ENCODE measurements at places on chromosomes 2 and 18.

- DNase-seq = no peak
These were observed 55.1 kb downstream of the CDH19 start for GRCh38 chr18:66548747-66549146.

- peak; percentile 3 for DNase-seq
These were observed 10.5 kb downstream of the WDR43 start for GRCh38 chr2:28904802-28905457.

GRCh38 chr2:101958061-101958460 is 33.7 kb upstream of the IL1R2 start:
- peak; percentile 51 for DNase-seq

DNA sequence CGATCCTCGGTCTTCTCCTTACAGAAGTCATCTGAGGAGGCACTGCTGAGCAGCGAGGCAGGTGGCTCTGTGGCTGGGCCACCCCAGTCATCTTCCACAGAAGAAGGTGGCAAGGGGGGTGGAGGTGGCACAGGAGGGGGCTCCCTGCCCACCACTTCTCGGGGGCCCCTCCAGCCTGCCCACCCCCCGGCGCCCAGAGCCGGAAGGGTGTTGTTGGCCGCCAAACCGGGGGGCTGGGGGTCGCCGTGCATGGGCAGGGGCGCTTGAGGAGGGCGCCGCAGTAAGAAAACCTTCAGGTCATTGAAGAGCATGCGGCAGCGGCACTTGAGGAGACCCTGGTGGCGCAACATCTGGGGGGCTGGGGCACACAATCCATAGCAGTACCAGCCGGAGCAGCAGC is 2.5 kb downstream of the MARCHF4 start:
- DNase-seq = no peak

GRCh38 chr2:46909771-46910419 is 5.7 kb downstream of the MCFD2 start:
- DNase-seq = peak; percentile 77

DNA sequence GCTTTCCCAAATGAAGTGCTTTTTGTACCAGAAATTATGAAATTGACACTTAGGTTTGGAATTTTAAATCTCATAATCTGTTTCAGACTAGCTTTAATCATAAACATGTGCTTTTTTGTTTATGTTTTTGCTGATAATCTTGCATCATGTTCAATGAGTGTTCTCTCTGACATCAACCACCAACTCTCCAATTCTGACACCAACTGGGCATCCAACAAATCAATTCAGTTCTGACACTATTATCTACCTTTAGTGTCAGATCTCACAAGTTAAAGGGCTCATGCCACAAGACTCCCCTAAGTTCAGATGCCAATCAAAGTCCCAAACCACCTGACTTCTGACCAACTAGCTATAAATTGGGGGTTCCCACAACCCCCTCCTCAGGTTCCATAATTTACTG is 19.6 kb downstream of the PELI1 start:
- DNase-seq = no peak

- DNase-seq = no peak
These were observed 327.5 kb upstream of the SPHKAP start for GRCh38 chr2:228509021-228509420.

- DNase-seq = peak; percentile 95
These were observed 32.9 kb downstream of the HS1BP3 start for GRCh38 chr2:20617892-20618467.

DNA sequence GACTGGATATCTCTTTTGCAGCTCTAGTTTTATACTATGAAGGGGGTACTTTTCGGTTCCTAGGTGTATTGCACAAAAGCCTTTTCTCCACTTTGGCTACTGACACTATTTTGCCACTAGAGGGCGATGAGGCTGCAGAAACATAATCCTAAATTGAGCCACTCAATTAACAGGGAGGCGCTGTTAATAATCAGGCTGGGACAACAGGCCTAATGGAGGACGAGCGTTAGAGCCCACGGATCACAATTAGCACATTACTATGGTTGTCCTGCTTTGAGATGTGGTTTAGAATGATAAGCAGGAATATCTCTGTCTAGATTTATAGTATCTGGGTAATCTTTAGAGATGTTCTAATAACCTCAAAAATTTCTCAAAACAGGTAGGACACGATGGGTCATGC is 62.2 kb upstream of the PMAIP1 start:
- DNase-seq = peak; percentile 66

DNA sequence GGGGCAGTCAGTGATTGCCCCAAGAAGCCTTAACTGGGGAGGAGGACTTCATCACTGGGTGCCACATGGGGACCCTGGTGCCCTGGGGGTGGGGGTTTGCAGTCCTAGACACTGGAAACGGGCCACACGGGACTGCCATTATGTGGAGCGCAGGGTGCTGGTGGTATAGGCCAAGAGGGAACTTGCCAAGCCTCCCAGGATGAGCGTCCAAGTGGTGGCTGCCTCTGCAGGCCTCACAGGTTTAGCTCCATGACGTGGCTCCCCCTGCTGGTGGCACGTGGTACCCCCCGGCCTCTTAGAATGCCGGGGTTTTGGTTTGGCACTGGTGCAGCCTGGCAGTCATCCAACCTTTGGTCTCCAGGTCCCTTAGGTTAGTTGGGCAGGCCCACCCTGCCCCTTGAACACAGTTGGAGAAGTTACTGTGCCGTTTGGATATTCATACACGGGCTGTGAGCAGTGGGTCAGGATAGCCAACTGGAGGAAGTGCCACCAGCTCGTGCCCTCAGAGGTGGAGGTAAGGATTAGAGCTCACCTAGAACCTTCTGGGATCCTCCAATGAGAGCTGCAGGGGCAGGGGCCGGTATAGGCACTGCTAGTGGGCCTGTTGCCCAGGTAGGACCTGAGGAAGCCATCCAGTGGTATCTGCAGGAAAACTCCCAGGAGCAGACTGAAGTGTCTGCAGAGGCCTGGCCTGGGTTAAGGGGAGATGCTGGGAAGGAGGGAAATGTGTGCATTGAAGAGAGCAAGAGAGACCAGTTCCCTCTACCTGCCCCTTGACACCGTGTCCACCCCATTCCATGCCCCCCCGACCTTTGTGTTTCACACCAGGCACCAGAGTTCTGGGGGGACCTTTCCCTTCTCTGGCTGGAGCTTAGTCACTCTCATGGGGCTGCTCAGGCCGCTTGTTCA is 5.7 kb downstream of the PTMA start:
- DNase-seq = peak; percentile 88

DNA sequence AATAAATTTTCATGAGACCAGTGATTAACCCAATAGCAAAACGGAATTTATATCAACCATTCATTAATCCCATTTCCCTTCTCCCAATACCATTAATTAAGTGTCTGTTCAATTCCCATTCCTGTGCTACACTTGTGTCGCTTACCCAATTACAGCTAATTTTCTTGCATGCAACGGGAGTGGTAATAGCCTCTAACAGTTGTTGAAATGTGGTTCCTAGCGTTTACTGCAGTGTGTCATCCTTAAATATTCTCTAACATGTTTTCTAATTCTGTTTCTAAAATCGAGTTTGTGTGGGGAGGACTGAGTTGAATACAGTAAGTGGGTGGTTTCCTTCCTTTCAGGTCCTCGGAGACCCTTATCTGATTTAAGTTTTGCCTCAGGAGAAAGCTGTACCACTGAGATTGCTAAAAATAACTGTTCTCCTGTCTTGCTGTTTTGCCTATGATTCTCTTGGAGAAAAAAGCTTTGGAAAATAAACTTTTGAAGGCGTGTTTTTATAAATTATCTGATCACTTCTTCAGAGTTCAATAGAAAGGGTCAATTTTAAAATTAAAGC is 59.3 kb upstream of the LRRTM1 start:
- DNase-seq = no peak

GRCh38 chr2:229463841-229464346 is 192.8 kb upstream of the PID1 start:
- no peak for DNase-seq

DNA sequence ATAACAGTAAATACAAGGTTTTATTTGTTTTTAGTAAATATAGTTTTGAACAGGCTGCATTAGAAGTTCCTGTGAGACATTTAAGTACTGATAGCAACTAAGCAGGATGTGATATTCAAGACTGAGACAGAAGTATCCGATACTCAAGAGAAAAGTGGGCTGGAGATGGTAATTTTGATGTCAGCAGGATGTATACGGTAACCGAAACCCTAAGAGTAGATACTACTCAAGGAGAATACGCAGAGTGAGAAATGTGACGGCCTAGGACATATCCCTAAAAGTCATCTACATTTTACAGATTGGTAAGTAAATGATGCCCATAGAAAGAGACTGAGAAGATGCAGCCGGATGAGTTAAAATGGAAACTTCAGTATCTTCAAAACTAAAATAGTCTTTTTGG is 115.4 kb downstream of the GORASP2 start:
- no peak for DNase-seq

- no peak for DNase-seq
These were observed 192.2 kb upstream of the FBXO11 start for GRCh38 chr2:48098539-48098938.

GRCh38 chr18:62485684-62486083 is 37.1 kb upstream of the ZCCHC2 start:
- peak; percentile 77 for DNase-seq

GRCh38 chr18:52496426-52496825 is 156.4 kb downstream of the DCC start:
- no peak for DNase-seq

- DNase-seq = no peak
These were observed 87.4 kb downstream of the SLC66A3 start for GRCh38 chr2:11242542-11243174.

DNA sequence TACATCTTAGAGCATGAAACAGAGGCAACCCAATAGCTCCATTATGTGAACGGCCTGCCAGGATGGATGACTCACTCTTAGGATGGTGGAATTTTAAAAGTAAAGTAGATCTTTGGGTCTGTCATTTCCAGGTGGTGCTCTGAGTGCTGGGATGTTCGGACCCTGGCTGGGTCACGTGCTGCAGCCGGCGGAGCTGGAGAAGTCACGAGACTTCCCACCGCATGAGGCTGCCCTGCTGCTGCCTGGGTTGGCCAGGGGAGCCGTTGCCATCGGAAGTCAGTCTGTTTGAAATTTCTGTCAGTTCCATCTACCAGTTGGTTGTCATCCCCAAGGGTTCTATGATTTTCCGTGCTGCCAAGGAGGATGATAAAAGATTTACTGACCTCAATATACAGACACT is 93.3 kb upstream of the ALKAL2 start:
- DNase-seq = no peak

GRCh38 chr2:181176540-181176939 is 196.1 kb downstream of the UBE2E3 start:
- no peak for DNase-seq

DNA sequence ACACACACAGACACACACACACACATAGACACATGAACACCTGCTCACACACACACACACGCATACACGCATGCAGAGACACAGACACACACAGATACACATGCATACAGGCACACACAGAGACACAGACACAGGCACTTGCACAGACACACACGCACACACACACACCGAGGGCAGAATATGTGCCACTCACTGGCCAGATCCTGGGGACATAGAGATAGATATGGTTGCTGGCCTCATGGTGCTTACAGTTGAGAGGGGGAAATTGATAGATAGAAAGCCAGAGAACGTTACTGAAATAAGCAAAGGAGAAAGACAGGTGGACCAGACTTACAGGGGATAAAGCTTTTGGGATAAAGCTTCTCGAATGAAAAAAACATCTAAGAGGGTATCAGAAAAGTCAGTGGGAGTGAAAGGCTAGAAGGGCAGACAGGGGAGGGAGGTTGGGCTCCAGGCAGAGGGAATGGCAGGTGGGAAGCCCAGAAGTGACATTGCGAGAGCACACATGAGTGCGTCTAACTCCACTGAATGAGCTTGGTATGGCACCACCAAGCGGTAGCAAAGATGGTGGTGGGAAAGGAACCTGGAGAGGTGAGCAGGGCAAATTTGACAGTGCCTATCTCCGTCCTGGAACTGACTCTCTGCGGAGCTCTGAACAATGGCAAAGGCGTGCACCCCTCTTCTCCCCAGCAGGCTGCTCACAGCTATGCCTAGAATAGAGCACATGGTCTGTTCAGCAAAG is 390.1 kb upstream of the TRIB2 start:
- no peak for DNase-seq

DNA sequence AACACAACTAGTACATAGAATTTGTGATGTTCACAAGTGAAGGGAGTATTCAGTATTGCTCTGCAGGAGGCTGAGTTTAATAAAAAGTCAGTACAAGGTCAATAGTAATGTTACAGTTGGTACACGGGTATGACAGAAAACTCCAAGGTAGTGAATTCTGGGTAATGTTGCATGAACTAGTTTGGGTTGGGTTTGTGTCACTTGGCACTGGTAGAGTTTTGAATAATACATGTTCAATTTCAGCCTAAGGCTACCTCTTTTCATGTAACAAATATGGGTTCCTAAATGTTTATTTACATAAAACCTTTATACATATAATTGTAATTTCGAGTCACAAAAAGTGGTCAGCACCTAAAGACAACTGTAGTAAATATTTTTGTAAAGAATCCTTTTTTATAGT is 19.4 kb downstream of the CTIF start:
- DNase-seq = no peak

- DNase-seq = no peak
These were observed 31.8 kb downstream of the NYAP2 start for GRCh38 chr2:225431105-225431863.

- no peak for DNase-seq
These were observed 192.0 kb upstream of the HNRNPA3 start for GRCh38 chr2:177020524-177021119.

DNA sequence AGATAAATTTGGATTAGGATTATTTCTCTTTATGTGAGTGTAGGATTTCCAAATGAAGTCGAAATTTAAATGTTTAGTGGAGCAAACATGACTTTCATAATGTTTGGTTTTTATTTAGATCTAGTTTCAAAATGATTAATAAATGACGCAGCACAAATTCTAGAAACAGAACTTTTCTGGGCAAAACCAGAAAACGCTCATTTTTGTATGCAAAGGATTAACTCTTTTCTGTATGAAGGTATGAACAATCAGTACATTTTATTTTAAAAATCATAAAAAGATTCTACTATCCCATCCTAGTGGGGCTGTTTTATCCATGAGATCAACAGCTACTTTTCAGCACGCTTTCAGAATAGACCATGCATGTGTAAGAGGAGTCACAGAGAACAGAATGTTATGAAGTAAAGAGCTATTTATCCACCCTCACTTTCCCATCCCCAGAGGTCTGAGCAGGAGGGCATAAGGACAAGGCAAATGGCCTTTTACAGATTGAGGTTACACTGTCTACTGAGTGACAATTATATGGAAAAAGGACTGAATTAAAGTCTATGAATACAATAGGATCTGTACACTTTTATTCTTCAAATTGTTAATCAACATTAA is 270.8 kb downstream of the ZEB2 start:
- DNase-seq = no peak

DNA sequence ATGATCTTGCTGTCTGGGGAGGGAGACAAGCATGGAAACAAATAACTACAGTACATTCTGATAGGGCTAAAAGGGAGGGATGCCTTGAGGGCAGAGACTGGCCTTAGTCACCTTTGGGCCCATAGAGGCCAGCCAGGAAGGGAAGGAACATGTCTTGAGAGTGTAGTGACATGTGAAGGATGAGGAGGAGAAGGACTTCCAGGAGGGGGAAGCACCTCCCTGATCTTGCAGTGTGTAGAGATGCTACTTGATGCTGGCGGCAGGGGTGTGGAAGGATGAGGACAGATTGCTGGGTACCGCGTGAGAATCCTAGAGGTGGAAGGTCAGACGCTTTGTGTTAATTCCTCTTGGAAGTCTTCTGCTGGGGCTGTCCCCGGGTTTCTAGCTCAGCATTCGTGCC is 13.1 kb downstream of the TET3 start:
- no peak for DNase-seq

All from fibroblast of skin of right biceps (primary cell).